Activated CD4-positive, alpha-beta T cell treated with anti-CD3 and anti-CD28 coated beads, Interleukin-2, amount 10 ng/mL, durations not matched to agents 7 days and 5 days (primary cell): ENCODE measurements at places on chromosomes 16 and 17. TPM values are rescaled to one million over a fixed set of nuclear protein-coding genes. Genes with fewer than 3 reads are reported as not detected.

DNA sequence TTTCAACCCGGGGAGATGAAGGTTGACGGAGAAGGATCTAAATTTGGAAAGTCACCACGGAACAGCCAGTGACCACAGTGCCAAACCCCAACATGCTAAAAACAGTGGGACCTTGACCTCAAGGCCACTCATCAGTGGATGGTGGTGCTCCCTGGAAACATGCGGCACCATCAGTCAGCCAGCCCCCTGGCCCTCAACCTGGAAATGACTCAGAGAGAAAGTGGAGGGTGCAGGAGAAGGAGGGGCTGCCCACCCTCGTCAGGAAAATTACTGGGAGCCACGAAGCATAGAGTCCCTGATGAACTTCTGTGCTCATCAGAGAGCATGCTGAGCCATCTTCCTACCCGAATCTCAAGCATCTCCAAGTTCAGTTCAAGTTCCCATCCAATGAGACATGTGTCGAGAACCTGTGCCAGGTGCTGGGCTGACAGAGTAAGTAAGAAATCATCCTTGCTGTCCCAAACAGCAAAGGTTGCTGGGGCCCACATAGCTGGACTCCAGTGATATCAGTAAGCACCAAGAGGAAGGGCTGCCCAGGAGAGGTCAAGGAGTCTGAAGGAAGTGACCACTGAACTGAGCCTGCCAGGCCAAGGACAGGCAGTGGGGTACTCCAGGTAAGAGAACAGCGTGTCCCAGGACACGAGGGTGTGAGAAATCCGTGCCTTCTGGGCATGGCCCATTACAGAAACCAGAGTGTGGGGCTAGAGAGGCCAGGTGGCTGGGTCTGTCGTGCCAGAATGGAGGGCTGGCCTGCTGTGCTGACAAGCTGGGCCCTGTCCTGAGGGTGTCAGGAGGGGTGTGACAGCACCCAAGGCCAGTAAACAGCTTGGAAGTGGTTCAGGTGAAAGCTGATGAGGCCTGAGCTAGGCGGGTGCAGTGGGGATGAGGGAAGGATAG is 5.2 kb downstream of the PECAM1 start:
- H3K4me1 ChIP-seq: peaks cover 33% of the 10 kb centered on the region
- H3K4me3 ChIP-seq: no peak overlapping the region
- H3K36me3 ChIP-seq: peaks cover 11% of the 10 kb centered on the region
- peak overlapping the region; percentile 16 for H3K27ac ChIP-seq

DNA sequence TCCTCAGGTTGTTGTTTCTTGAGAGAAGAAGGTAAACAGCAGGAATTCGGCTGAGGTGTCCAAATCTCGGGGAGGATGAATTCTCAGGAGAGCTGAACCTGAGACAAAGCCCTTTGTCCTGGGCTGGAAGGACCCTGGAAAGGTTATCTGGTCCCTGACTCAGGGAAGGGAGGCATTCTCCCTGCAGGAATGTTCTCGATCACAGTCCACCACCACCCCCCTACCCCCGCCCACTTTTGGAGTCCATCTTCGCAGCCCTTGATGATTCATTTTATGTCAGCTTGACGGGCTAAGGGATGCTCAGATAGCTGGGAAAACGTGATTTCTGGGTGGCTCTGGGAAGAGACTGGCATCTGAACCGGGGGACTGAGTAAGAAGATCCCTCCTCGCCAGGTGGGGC is 1.4 kb upstream of the CEP295NL start:
- H3K27ac ChIP-seq: no peak overlapping the region
- no peaks in the 10 kb centered on the region for H3K36me3 ChIP-seq
- H3K27me3 ChIP-seq: no peaks in the 10 kb centered on the region
- H3K4me3 ChIP-seq: no peak overlapping the region
- DNase-seq: no peak

- no peak for DNase-seq
- H3K36me3 ChIP-seq: peaks cover 17% of the 10 kb centered on the region
- H3K4me3 ChIP-seq: no peak overlapping the region
- no peak overlapping the region for H3K27ac ChIP-seq
- H3K4me1 ChIP-seq: peaks cover 19% of the 10 kb centered on the region
These were observed 79.0 kb downstream of the MSI2 start for GRCh38 chr17:57335195-57335792.

GRCh38 chr17:32492648-32493289 is 6.0 kb downstream of the CDK5R1 start:
- DNase-seq: no peak
- no peaks in the 10 kb centered on the region for H3K27me3 ChIP-seq
- H3K4me3 ChIP-seq: no peak overlapping the region
- H3K4me1 ChIP-seq: peaks cover 53% of the 10 kb centered on the region
- peak overlapping the region; percentile 46 for H3K27ac ChIP-seq

DNA sequence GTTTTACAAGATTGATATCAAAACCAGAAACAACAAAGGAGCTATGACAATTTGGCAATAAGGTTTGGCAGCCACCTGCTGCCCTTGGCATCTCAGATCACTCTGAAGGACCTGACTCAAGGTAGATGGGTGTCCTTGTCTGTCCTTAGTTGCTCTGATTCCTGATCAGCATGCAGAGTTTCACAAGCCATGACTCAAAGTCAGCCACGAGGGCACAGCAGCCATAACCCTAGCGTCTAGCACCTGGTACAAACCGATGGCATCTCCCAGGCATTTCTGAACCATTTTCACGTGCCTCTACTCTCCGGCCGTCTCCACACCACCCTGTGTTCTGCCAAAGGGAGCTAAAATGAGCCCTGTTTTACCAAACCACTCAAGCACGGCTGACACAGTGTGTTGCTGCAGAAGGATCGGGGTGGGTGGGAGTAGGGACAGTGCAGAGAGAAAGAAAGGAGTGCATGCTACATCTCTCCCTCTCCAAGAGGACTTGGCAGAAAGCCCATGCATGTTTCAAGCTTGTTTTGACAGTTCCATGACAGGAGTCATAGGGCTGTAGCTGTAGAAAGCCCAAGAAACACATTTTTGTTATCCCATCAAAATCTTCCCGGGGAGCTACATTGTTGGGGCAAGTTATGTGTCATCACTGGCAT is 297.3 kb downstream of the ABCC12 start:
- no peak overlapping the region for H3K27ac ChIP-seq
- H3K4me3 ChIP-seq: no peak overlapping the region
- H3K4me1 ChIP-seq: no peaks in the 10 kb centered on the region

DNA sequence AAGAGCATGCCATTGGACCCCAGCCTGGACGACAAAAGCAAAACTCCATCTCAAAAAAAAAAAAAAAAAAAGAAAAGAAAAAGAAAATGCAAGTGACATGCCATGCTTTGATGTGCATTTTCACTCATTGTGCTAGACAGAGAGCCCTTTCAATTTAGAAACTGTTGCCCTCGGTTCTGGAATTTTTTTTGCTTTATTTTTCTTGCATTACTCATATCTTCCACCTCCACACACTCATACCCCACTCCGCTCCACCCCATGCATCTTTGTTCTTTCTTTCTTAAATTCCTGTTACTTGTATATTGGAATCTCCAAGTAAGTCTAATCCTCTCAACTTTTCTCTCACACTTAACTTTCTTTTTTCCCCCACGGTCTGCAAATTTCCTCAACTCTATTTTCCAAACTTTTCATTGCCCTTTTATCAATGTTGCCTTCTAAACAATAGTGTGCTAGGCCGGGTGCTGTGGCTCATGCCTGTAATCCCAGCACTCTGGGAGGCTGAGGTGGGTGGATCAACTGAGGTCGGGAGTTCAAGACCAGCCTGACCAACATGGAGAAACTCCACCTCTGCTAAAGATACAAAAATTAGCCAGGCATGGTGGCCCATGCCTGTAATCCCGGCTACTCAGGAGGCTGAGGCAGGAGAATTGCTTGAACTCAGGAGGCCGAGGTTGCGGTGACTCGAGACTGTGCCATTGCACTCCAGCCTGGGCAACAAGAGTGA is 16.8 kb upstream of the SUZ12 start:
- H3K27me3 ChIP-seq: peaks cover 14% of the 10 kb centered on the region
- no peak for DNase-seq
- peak overlapping the region; percentile 15 for H3K27ac ChIP-seq
- H3K36me3 ChIP-seq: no peaks in the 10 kb centered on the region

- H3K36me3 ChIP-seq: no peaks in the 10 kb centered on the region
- no peak overlapping the region for H3K4me3 ChIP-seq
- H3K27me3 ChIP-seq: no peaks in the 10 kb centered on the region
- H3K27ac ChIP-seq: no peak overlapping the region
These were observed 9.2 kb upstream of the NF1 start for GRCh38 chr17:31085563-31085962.

GRCh38 chr16:28586466-28586865 is 10.4 kb downstream of the SULT1A2 start:
- H3K27ac ChIP-seq: no peak overlapping the region
- H3K4me1 ChIP-seq: no peaks in the 10 kb centered on the region
- no peak for DNase-seq

- H3K27ac ChIP-seq: no peak overlapping the region
- no peaks in the 10 kb centered on the region for H3K36me3 ChIP-seq
- peaks cover 7% of the 10 kb centered on the region for H3K4me1 ChIP-seq
- no peak overlapping the region for H3K4me3 ChIP-seq
These were observed 3.3 kb downstream of the CHCT1 start for GRCh38 chr17:60425626-60426025.

The SLC6A2 gene
- total RNA-seq: not detected

The SRL gene
- not detected for total RNA-seq

DNA sequence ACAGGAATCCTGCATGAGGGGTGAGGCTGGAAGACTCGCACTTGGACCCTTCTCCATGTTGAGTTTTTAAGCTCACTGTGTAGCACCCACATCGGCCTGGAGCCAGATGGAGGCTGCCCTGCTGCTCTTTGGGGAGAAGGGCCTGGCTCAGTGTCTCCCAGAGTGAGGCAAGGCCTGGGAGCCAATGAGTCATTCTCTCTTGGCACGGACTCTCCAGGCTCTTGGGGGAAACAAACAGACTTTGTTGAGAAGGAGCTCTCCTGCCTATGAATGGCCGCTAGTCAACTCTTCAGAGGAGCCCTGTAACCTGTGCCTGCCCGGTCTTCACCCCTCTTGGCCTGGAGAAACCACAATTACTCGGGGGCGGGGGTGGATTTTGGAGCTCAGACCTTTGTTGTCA is 50.8 kb upstream of the MAF start:
- DNase-seq: no peak
- H3K27ac ChIP-seq: no peak overlapping the region
- no peaks in the 10 kb centered on the region for H3K36me3 ChIP-seq
- H3K4me1 ChIP-seq: no peaks in the 10 kb centered on the region
- H3K4me3 ChIP-seq: no peak overlapping the region

The KRT25 gene
- total RNA-seq: not detected

DNA sequence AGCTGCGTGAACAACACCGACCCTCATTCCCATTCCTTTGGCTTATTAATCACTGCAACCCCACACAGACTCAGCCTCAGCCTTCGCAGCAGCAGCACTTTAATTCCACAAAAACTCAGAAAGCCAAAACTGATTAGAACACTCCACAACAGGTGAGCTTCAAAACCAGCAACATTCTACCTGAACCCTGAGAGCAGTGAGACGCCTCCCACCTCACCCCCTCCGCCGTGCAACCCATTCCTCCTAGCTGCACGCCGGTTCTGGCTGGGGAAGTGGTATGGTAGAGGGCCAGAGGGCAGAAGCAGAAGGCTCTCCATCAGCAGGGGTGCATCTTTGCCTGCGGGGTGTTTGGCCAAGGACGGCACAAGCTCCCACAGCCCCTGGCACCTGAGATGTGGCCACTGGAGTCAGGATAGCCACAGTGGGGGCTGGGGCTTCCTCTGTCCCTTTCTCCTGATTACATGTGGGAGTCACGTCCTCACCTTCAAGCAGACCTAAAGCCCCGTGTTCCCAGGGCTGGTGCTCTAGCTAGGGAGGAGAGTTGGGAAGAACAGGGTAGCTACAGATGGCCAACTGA is 1.6 kb downstream of the BORCS6 start:
- H3K4me1 ChIP-seq: peaks cover 18% of the 10 kb centered on the region
- H3K36me3 ChIP-seq: no peaks in the 10 kb centered on the region
- H3K27ac ChIP-seq: no peak overlapping the region
- H3K27me3 ChIP-seq: no peaks in the 10 kb centered on the region
- peak; percentile 22 for DNase-seq
- no peak overlapping the region for H3K4me3 ChIP-seq

DNA sequence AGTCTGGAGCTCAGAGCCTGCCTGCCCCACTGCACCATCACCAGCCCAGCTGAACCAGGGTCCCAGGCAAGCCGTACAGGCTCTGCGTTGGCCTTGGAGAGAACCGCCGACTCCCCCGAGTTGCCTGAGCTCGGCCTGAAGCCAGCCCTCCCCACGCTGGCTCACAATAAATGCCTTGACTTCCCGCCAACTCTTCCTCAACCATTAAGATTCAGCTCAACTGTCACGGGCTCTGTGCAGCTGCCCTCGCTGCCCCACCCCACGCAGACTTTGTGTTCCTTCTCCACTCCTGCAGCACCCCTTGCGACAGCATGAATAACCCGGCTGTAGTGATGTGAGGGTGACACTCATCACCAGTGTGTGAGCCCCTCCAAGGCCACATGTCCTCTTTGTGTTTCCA is 4.8 kb upstream of the QPRT start:
- H3K4me3 ChIP-seq: no peak overlapping the region
- no peaks in the 10 kb centered on the region for H3K27me3 ChIP-seq
- H3K36me3 ChIP-seq: peaks cover 19% of the 10 kb centered on the region
- no peak for DNase-seq
- peaks cover 38% of the 10 kb centered on the region for H3K4me1 ChIP-seq

DNA sequence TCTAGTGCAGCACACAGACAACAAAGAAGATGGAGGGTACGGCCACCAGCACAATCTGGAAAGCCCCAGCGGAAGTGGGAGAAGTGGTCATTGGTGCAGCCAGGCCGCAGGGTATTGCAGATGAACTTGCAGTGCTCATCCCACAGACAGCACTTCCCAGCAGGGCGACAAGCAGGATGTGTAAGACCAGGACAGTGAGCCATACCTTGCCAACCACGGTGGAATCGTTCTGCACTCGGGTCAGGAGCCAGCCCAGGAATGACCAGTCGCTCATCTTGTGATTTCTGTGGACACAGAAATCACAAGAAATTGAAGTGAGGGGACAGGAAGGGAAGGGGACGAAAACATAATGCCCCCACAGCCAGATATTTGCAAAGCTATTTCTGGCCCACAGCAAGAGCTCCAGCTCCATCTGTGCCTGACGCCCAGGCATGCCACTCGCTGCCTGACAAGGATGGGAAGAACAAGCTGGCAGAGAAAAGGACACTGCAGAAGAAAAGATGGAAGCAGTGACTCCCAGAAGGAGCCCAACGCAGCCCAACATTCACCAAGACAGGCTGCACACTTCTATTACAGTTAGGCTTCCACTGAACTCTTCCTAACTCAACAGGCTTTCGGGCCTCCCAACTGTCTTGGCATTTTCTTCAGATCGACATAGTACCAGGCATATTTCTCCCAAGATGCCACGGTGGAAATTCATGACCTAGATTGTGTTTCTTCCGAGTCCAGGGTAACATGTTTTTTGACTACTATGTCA is 17.5 kb upstream of the MYO18A start:
- H3K36me3 ChIP-seq: no peaks in the 10 kb centered on the region
- no peaks in the 10 kb centered on the region for H3K4me1 ChIP-seq
- peaks cover 25% of the 10 kb centered on the region for H3K27me3 ChIP-seq
- DNase-seq: no peak

The PRSS27 gene
- 1.7 TPM for total RNA-seq

The BCL6B gene
- 0.40 TPM for total RNA-seq

DNA sequence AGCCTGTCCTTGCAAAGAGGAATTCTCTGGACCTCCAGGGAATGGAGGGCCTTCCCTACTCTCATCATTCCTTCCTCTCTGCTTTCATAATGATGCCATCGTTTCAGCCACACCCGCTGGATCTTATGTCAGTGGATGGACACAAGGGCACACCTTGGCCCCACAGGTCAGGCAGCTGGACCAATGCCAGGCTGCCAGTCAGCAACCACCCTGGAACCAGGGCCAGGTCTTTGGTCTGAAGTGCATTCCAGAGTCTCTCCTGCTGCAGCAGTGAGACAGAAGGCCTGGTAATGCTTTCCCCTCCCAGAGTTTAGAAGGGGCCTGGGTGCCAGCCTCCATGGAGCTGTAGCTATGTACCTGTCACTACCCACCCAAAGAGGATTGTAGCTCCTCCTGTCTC is 7.4 kb downstream of the C1QL1 start:
- H3K4me1 ChIP-seq: peaks cover 2% of the 10 kb centered on the region
- H3K27me3 ChIP-seq: peaks cover 58% of the 10 kb centered on the region
- no peak overlapping the region for H3K27ac ChIP-seq
- H3K4me3 ChIP-seq: no peak overlapping the region
